ENCODE measurements at places on chromosomes 1 and 21.

DNA sequence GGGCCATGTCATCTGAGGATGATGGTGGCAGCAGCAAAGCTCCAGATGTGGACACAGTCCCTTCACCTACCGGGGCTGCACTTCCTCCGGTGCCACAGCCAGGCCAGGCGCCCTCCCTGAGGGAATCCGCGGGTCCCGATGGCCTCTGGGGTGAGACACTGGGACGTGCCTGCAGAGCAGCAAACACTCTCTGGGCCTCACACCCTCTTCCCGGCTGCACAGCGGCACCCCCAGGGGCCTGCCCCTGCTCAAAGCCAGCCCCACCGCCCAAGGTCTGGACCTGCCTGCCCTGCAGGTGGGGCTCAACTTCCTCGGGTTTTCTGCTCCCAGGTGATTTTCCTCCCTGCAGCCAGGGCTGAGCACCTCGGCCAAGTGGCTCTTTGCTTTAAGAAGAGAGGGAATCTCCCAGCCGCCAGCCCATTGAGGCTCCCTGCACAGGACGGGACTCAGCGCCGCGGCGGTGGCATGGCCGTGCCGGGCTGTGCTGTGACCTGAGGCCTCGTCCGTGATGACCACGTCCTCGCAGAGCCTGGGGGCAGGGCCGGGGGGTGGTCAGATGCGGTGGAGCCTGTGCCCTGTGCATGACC lies 21.3 kb upstream of the COL18A1 start:
- DNase-seq, result no peak

- peak; percentile 74 for DNase-seq
Measured at GRCh38 chr21:33947451-33948095, 32.0 kb upstream of the ATP5PO start.

GRCh38 chr1:244361764-244362473 lies 89.8 kb downstream of the ADSS2 start:
- no peak for DNase-seq

- DNase-seq, result no peak
Measured at GRCh38 chr1:225460737-225461532, 33.1 kb upstream of the LBR start.

GRCh38 chr1:35557118-35557610 lies at the start of gene KIAA0319L:
Gene KIAA0319L, minus strand, starts transcription at chr1:35557403. Its CDS starts 2,912 bp downstream, at chr1:35554491.
- DNase-seq, result no peak

DNA sequence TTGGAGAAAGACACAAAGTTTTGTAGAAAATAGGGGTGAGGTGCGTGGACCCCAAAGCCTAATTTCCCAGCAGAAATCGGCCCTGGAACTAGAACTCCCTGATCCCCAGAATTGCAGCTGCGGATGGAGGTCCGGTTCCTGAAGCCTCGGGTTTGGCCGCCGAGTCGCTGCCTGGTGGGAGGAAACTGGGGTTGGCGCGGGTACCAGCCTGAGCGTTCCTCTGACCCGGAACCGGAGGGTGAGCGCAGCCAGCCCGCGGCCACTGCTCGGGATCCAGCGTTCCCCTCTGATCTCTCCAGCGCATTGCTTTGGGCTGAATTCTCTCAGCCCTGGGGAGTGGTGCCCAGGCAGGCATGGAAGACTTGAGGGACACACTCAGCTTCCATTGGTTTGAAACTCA lies 1.6 kb downstream of the ST6GALNAC5 start:
- no peak for DNase-seq

- no peak for DNase-seq
Measured at GRCh38 chr1:175390081-175390481, 197.5 kb upstream of the KIAA0040 start.

- DNase-seq, result no peak
Measured at GRCh38 chr1:180590889-180591288, 32.1 kb downstream of the OVAAL start.

DNA sequence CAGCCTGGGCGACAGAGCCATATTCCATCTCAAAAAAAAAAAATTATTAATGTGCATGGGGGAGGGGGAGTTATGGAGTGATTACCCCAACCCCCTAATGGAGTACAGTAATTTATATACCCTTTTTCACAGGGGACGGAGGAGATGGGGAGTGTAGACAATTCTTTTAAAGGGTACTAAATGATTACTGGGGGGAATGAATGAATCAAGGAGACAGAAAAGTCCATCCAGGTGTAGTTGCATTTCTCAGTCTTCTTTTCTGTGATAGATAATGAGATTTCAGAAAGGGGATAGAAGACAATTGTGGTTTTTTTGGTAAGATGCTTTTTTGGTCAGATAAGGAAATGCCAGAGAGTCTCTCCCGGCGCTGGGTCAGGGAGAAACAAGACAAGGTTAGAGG lies 13.0 kb downstream of the OSBPL9 start:
- no peak for DNase-seq

Measured in activated naive CD4-positive, alpha-beta T cell (primary cell).